Caco-2 (cell line): ENCODE measurements at places on chromosomes 6 and 20.

GRCh38 chr20:19977373-19977770 lies 39.8 kb upstream of the NAA20 start:
- DNase-seq = no peak

GRCh38 chr6:69914015-69914485 lies 47.7 kb downstream of the COL19A1 start:
- no peak for DNase-seq

DNA sequence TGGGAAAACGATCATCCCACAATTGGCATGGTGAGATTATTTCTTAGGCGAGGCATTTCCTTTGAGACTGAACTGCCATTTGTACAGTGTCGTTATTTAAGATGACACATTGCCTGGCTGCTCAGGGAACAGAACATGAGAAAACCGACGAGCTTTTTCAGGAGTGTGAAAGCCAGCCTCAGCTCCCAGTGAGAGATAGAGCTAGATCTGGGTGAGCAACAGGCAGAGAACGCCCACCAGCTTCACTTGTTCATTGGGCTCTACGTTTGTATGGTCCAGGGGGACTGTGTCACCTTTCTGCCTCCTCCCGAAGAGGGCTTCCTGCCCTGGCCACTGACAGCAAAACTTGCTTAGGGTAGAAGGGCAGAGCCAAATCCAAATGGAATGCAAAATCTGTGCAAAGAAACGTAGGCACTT lies 378.1 kb downstream of the RNGTT start:
- no peak for DNase-seq

- no peak for DNase-seq
Observed at GRCh38 chr20:44660581-44660980, 9.1 kb upstream of the ADA start.

GRCh38 chr20:38810926-38811630 lies 5.6 kb downstream of the PPP1R16B start:
- DNase-seq = no peak

GRCh38 chr20:3158968-3159431 lies 665 bp downstream of the FASTKD5 start:
- no peak for DNase-seq

DNA sequence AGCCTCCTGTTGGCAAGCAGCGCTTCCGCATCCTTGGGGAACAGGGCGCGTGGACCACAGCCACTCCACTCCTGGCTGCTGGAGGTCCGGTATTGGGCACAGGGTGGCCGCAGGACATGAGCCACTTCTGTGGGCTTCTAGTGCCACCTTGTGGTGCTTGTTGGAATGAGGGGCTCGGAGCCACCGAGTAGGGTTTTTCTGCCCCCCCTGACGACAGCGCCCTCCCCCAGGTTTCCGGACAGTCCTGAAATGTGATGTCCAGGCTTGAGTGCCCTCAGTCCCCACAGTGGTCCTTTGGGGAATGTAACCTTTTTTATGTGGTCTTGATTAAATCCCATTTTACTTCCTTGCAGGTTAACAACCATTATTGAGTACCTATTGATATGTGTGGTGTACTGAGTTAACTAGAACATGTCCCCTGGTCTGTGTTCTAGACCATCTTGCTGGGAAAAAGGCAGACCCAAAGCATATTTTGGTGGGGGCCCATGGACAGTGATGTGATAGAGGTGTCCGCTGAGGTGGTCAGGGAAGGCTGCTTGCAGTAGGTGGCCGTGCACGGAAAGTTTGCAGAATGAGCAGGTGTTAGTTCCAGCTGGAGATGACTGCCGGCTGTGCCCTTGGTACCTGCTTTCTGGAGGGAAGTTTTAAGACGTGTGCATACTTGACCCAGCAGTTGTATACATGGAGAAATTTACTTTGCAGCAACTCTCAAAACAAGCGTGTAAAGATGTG lies 70.0 kb downstream of the PTPN1 start:
- peak; percentile 82 for DNase-seq

DNA sequence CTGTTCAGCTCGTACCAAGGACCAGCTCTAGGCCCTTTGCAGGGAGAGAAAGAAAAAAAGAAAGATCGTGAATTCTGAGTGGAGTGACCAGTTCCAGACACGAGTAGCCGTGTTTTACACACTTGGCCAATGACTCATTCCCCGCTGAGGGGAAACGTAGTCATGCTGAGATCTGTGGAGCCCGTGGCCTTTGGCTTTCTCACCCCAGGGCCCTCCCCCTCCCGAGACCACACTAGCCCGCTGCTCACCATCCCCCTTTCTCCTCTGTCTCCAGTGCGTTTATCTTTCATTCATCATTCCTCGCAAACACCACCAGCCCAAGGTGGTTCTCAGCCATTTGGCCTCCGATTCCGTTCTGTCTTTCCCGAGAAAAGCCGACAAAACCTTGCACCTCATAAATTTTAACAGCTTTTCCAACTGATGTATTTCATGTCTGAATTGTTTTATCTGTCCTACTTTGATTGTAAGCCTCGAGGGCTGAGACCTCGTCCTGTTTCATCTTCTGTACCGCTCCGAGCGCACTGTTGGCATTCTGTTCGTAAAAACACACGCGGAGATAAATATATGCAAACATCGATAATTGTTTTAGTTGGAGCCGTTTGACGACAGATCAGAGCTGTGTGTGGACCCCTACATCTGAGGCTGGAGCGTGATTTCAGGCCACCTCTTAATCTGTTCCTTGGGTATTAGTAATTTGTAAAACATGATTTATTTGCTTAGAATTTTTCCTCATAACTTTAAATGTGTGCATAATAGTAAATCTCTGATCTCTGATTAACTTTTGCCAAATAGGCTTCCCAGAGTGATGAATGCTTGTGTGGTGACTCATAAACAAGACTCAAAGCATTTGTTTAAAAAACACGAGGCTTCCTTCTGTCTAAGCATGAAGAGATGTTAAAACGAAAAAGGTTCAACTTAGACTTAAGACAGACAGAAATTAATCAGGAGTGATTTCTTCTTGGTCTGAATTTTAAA lies 336.6 kb downstream of the CDH4 start:
- no peak for DNase-seq

DNA sequence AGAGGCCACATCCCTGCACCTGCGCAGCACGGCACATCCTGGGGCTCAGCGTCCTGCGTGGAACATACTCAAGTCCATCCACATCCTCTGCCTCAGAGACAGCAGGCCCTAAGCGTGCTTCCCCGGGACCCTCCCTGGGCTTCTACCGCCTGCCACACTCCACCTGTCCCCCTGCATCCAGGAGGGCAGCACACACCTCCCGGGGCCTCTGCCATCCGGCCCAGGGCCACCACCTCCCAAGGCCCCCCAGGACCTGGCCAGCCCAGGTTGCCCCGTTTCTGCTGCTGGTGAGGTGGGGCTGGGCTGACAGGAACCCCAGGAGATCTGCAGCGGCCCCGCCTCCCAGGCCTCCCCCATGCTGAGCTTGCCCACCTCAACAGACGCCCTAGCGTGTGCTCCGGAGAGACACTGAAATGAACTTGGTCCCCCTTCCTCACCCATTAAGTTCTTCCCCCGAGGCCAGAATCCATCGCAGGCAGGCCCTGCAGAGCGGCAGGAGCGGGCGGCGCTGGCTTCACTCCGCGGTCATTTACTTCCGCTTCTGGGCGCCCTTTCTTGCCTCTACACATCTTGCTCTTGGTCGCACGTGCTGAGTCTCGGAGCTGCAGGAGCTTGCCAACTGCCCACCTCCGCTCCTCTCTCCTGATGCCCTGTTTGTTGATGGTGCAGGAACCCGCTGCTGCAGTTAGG lies 235.3 kb downstream of the TAF4 start:
- no peak for DNase-seq

GRCh38 chr6:41040101-41040939 lies 1.3 kb upstream of the UNC5CL start:
- DNase-seq = peak; percentile 94

GRCh38 chr20:47927385-47927851 lies 142.1 kb upstream of the SULF2 start:
- no peak for DNase-seq

- no peak for DNase-seq
Observed at GRCh38 chr6:166169549-166170421, 2.1 kb upstream of the TBXT start.

DNA sequence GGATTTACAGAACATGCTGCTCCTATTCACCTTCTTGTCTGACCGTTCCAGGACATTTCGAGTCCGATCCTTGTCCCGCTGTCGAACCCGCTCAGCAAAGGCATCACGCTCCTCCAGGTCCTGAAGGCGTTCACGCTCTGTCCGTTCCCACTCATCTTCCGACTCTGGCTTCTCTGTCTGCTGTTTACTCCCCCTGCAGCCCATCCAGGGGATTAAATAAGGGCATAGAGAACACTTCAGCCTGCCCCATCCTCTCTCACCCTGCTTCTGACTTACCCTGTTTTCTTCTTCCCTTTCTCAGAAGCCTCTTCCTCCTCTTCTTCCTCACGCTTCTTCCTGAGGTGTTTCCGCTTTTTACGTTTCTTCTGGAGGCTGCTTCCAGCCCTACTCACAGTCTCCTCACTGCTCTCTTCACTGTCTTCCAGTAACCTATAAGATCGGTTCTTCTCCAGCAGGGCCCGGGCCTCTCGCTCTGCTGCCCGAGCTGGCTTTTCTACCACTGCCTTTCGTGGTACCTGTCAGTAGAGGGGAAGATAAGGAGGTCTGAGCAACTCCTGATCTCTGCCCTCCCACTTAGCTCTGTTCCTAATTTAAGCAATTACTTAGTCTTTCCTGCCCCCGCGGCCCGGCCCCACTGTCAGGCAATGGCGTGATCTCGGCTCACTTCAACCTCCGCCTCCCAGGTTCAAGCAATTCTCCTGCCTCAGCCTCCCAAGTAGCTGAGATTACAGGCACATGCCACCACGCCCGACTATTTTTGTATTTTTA lies 1.9 kb downstream of the DHX16 start:
- DNase-seq = no peak

DNA sequence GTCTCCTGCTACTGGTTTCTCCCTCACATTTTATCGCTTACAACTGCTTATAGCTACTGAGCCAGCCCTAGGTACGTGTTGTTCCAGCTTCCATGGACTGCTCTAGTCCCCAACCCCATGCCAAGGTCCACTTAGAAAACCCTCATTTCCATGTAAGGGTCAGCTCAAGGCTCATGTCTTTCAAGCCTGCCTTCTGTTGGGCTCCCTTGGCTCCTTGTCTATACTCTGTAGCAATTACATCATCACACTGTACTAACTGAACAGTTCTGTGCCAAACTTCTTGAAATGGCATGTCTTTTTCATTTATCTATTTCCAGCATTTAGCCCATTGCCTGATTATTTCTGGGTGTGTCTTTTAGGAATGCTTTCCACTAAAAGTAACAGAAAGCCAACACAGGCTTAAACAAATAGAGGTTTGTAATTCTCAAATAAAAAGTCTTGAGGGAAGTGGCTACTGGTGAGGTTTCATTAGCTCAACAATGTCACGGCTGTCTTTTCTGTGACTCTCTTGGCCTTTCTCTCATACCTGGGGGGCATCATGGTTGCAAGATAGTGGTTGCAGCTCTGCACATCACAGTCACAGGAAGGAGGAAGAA lies 317.6 kb downstream of the TPBG start:
- no peak for DNase-seq

GRCh38 chr6:4575714-4576113 lies 200.5 kb upstream of the CDYL start:
- no peak for DNase-seq

DNA sequence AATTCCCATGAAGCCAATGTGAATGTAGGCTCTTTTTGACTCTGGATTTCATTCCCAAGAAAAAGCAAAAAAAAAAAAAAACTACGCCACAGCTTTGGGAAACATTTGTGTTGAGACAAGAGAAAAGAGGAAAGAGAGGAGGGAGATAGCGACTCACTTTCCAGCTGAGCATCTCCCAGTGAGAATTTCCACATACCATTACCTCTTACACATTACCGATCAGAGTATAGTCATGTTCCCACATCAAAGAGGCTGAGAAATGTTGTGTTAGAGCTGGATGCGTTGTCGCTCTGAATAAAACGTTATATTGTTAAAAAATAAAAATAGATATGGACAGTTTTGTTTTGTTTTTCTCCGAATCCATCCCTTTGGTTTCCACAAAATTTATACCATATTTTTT lies 1019.3 kb upstream of the ADGRB3 start:
- no peak for DNase-seq

DNA sequence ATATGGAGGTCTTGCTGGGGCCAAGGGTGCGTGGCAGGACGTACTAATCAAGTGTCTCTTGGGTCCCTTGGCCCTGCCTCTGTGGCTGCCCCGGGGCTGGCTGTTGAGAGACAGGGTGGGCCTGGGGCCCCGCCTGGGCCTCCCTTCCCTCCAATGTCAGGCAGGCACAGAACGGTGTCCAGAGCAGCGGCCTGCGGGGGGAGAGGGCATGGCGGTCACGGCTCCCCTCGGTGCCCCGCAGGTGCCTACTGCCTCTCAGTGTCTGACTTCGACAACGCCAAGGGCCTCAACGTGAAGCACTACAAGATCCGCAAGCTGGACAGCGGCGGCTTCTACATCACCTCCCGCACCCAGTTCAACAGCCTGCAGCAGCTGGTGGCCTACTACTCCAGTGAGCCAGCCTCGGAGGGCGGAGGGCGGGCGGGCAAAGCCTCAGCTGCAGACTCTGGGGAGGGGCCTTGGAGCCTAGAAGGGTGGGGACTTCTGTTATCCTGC lies 50.0 kb downstream of the SRC start:
- peak; percentile 59 for DNase-seq

DNA sequence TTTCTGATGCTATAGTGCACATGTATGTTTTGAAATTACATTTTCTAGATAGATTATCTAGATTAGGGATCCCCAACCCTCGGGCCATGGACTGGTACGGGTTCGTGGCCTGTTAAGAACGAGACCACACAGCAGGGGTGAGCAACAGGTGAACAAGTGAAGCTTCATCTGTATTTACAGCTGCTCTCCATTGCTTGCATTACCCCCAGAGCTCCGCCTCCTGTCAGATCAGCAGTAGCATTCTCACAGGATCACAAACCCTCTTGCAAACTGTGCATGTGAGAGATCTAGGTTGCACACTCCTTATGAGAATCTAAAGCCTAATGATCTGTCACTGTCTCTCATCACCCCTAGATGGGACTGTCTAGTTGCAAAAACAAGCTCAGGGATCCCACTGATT lies 10.4 kb downstream of the CEP57L1 start:
- no peak for DNase-seq

DNA sequence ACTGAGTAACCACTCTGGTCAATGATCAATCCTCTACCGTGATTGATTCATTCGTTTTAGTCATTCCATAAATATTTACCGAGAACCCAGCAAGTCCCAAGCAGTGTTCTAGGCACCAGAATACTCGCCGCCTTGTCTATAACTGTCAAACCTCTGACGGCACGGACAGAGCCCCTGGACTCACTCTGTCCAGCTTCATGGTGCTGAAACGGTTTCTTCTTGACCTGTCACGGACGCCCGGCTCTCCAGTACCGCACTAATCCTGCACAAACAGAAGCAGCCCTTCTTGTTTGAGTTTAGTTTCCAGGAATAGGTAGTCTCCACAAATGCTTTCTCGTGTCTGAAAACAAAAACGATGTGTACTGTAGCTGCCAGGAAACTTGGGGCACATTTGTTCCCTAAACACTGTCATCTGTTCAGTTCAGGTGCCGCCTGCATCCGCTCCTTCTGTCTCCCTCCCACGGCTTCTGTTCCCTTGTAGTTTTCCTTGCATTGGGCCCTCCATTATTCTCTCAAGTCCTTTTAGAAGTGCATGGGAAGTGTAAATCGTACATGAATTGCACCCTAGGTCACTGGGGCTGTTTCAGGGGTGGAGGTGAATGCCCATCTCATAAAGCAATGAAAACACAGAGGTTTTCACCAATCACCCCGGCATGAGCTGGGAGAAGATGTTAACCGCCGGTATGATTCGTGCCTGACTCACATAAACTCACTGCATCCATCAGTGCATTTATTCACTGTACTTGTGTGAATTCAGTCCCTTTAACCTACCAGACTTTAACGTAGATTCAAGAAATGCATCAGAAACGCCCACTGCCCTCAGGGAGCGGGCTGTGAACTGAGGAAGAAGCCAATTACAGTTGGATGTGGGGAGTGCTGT lies 209.3 kb upstream of the CDH4 start:
- DNase-seq = no peak
